ENCODE measurements at places on chromosomes 7 and 10.

GRCh38 chr7:137952426-137952805, 49.5 kb downstream of the CREB3L2 start:
- DNase-seq: no peak

GRCh38 chr7:113519472-113519871, 399.3 kb downstream of the PPP1R3A start:
- no peak for DNase-seq

GRCh38 chr10:1331560-1331959, 275.4 kb downstream of the WDR37 start:
- no peak for DNase-seq

DNA sequence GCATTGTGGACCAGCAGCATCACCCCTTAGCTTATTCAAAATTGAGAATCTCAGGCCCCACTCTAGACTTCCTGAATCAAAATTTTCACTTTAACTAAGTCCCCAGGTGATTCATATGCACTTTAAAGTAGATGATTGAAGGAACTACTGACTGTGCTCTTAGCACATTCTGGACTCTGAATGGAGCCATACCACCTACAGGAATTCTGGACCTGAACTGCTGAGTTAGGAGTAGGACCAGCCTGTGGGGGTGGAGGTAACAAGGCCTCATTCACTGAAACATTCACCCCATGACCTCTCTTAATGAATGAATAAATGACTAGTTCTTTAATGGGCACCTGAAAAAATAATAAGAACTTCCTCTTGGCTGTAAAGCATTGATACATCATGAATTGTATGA, 7.3 kb downstream of the PDK4 start:
- no peak for DNase-seq

GRCh38 chr10:13542533-13542932, 13.7 kb upstream of the BEND7 start:
- no peak for DNase-seq

DNA sequence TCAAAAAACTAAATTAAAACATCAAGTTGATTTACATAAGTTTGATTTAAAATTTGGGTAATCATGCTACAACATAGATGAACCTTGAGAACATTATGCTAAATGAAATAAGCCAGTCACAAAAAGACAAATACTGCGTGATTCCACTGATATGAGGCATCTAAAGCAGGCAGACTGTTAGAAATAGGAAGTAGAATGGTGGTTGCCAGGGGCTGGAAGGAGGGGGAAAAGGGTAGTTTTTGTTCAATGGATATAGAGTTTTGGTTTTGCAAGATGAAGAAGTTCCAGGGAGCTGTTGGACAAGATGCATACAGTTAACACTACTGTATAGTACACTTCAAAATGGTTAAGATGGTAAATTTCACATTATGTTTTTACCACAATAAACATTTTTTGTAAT, 45.0 kb upstream of the IFRD1 start:
- DNase-seq: no peak

DNA sequence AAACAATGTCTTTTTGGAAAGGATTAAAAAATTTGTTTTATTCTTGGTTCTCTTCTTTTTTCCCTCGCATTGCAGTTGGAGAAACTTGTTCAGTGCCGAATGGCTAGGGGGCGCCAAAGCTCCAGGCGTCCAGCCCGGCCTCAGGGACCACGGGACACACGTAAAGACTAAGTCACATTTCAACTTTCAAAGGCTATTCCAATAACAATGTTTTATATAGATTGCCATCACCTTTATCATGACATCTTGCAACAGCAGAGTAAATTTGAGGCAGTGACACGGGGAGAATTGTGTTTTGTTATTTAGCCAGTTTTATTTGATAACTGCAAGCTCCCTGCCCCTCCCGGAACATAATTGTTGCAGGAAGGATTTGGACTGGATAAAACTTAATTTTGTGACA, 2.2 kb upstream of the IGFBP3 start:
- DNase-seq: peak; percentile 86

- DNase-seq: no peak
These were observed 1.7 kb downstream of the TNS3 start for GRCh38 chr7:47580175-47580706.

- DNase-seq: no peak
These were observed 7.1 kb downstream of the BAG3 start for GRCh38 chr10:119658274-119658673.

- DNase-seq: no peak
These were observed 17.9 kb upstream of the SGMS1 start for GRCh38 chr10:50641626-50642025.

DNA sequence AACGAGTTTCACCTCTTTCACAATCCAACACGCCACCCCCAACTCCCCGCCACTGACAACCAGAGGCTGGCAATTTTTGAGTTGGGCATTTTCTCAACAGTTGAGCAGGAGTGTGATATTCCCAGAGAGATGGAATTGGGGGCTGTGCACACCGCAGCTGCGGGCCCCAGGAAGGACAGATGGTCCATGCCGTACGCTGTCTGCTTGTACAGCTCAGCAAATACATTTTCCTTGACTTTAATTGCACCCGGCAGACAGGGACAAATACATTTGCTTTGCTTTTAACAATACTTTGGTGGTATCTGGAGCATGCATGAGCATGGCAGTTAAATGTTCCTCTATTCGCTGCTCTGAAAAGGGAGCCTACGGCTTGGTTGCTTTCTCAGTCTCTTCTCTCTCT, 354.2 kb upstream of the DPP6 start:
- no peak for DNase-seq

- DNase-seq: no peak
These were observed 616.4 kb downstream of the SDK1 start for GRCh38 chr7:3917436-3917835.

DNA sequence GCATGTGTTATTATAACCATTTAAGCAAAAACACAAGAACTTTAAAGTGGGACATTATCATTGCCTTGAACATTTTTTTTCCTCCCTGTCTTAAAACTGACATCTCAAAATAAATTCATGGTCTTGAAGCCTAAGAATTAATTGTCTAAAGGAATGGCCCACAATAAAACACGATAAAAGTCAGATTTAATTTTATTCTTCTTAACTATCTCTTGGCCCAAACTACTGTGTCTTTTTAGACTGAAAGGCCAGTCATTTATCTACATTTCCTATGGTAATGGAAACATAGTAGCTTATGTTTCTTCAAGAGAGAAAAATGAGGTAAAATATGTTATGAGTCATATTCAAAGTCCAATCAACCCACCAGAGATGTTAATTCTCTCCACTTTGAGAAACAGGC, 24.4 kb upstream of the ETV1 start:
- DNase-seq: no peak

GRCh38 chr10:67098461-67098860, 172.6 kb downstream of the LRRTM3 start:
- no peak for DNase-seq

GRCh38 chr7:42617806-42618457, 293.9 kb downstream of the C7orf25 start:
- peak; percentile 56 for DNase-seq

DNA sequence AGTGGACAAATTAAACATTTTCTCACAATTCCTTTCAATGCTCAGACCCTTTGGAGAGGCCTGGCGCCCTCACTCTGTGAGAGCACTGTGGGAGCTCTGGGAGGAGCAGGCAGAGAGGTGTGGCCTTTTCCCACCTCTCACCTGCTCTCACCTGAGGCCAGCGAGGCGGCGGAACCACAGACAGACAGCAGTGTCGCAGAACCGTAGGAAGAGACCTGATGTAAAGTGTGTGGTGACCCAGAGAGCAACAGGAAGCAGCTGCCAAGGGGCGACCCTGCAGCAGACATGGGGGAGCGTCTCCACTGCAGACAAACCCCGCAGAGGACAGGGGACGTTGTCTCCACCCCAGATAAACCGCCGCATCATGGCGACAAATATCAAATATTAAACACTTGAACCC, 15.6 kb upstream of the PARP12 start:
- no peak for DNase-seq

DNA sequence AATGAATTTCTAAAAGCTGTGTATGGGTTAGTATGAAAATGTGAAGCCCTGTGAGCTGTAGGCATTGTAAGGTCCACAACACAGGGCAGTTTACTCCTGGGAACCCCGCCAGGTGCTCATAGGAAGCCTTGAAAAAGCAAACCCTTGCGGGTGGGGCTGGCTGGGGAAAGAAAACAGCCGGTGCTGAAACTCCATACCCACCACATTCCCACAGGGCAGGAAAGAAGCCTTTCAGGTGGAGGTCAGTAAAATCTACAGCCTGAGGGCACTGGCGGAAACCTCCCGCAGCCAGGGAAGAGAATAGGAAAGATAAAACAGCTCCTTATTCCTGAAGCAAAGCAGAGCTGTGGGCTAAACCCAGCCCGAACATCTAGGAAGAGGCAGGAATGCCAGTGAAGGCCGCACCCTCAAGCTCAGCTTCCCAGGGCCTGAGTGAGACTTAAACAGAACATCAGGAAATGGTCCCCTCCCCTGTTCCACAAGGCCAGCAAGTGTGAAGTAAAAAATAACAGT, 34.7 kb downstream of the PODXL start:
- DNase-seq: no peak

- DNase-seq: peak; percentile 65
These were observed 128.4 kb downstream of the ABCA13 start for GRCh38 chr7:48299580-48300169.

DNA sequence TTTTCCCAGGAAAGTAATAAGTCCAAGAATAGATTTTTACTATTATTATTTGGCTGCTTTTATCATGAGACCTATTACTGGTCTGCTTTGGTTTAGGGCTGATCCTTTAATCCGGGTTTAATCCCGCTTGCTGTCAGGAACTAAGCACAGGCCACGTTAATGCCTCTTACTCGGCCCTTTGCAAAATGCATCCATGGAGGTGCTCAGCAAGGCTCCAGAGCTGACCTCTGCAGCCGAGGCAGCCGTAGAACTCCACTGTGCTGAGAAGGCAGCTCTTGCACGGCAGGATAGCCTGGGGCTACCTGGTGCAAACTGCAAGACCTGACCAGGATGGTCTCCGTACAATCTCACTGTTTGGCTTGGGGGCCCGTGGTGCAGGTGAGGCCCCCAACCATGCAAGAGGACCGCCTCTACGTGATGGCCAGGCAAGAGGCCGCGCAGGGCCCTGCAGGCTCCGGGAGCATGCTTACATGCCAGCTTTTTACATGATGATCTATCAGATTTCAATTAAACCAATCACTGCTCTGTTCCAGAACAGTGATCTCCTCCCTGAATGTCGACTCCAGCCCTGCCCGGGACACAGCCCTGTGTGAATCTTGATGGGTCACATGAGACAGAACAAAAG, 10.4 kb upstream of the CALML3 start:
- DNase-seq: no peak

DNA sequence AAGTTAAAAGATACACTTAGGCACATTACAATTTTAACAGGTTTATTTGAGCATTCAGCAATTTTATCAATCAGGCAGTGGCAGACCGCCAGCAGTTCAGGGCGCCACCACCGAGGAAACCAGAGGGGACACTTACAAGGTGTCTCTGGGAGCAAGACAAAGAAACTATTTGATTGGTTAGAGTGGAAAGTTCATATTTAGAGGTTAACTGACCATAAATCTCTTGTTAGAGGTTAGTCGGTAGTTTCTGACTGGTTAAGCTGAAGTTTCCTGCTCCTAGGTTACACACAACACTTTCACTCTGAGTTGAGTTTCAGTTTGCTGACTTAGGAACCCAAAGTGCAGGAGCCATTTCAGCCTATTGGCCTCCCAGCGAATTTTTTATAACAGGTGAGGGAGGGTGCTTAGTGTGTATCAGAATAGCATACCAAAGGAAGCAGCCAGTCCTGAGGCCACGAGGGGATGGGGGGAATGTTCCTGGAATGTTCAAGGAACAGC, 10.8 kb upstream of the PVRIG start:
- peak; percentile 88 for DNase-seq

DNA sequence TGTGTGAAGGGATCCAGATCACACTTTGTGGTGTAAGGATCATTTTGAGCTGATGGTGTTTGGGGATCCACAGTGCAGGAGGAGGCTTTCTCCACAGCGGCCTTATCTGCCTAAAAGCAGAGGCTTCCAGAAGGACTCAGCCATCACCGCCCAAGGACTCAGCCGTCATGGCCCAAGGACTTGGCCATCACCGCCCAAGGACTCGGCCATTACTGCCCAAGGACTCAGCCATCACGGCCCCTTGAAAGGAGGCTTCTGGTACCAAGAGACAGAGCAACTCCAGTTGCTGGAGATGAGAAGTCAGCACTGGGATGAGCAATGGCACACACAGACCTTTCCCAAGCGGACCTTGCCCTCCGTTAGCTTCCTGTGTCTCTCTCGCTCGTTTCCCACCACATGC, 6.0 kb upstream of the CFAP46 start:
- DNase-seq: no peak

GRCh38 chr7:28957064-28957750, 923 bp downstream of the TRIL start:
- DNase-seq: no peak

DNA sequence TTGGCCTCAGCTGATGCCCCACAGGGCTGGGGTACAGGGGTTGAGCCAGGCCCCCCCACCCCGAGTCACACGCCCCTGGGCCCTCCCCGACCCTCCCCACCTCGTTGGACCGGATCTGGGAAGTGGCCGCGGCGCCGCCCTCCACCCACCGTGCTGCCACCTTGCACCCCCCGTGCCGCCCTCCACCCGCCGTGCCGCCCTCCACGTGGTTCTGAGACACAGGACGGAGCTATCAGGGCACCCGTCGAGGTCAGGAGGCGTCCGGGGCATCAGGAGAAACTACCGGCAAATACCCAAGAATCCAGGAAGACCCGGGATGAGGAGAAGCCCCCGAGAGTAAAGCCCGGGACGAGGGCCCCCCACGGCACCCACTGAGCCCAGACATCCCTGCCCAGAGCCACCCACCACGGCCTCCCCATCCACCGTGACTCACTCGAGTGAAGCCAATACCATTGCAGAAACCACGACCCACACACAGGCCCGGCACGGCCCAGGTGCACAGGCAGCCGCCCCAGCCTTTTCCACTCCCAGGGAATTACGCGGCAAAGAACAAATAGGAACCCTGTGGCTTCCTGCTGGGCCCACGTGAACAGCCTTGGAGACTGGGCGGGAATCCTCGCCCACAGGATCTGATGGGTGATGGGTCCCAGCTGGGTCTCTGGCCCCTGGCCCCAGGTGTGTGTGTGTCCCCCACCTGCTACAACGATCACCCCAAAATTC, 34.0 kb downstream of the ADAP1 start:
- DNase-seq: no peak

- DNase-seq: peak; percentile 35
These were observed 39.5 kb upstream of the INSIG1 start for GRCh38 chr7:155258226-155258560.

DNA sequence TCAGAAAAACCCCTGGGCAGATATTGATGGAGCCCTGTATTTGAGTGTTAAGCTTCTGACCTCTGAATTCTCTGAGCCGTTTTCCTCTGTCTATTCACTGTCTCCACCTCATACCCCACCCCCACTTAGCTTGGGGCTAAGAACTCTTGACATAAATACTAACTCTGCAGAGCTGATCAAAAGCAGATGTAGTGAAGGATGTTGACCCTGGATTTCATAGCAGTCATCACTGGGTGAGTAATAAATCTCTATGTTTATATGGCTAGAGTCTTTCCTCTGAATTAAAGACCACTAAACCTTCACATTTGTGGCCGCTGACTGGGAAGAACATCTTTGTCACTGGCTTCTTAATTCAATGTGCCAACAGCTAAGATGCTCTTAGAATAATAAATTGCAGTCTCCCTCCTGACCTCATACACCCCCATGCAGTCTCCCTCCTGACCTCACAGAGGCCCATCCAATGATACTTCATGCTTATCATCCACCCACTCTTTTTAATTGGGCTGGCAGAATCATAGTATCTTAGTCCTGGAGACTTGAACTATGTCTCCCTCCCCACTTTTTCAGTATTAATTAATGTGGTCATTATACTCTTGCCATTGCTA, 78.0 kb upstream of the MACROH2A2 start:
- DNase-seq: no peak

GRCh38 chr10:31507427-31507826, 188.4 kb downstream of the ZEB1 start:
- no peak for DNase-seq

All from RPMI8226 (cell line).